ENCODE measurements at places on chromosomes 6 and 20.

DNA sequence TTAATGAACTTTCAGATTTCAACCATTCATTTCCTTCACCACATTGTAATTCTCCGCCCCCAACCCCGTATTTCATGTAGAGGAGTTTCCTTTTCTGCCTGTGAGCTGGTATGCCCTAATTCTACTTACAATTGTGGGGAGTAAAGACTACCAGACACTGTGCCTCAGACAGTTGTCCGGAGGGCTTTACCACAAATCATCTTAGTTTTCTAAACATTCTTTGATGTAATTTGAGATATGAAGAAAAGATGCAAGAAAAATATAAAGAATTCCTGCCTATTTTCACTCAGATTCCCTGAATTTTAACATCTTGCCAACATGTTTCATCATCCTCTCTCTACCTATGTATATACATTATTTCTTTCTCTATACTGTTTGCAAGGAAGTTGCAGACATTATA is 28.3 kb upstream of the LOC128125822 start:
- no peak for DNase-seq

GRCh38 chr6:35064757-35065440 is 76.2 kb downstream of the TCP11 start:
- DNase-seq, result no peak

GRCh38 chr6:105509506-105510331 is 106.8 kb upstream of the PREP start:
- DNase-seq, result no peak

- no peak for DNase-seq
Measured at GRCh38 chr6:132188556-132189264, 212.6 kb downstream of the MOXD1 start.

- no peak for DNase-seq
Measured at GRCh38 chr20:63697868-63698545, 1.6 kb downstream of the TNFRSF6B start.
